Lung (tissue), 17 donors: ENCODE measurements at places on chromosomes 3 and 15. TPM values are rescaled to one million over a fixed set of nuclear protein-coding genes. Genes with fewer than 3 reads are reported as not detected.

The POPDC2 gene
- 3.0 TPM for total RNA-seq

The QTRT2 gene
- total RNA-seq = 25.5 TPM

The CILP gene
- total RNA-seq = 0.97 TPM

The COX17 gene
- 57.6 TPM for total RNA-seq

The CFAP91 gene
- total RNA-seq = 18.7 TPM
